ENCODE measurements at places on chromosomes 5 and 9.

DNA sequence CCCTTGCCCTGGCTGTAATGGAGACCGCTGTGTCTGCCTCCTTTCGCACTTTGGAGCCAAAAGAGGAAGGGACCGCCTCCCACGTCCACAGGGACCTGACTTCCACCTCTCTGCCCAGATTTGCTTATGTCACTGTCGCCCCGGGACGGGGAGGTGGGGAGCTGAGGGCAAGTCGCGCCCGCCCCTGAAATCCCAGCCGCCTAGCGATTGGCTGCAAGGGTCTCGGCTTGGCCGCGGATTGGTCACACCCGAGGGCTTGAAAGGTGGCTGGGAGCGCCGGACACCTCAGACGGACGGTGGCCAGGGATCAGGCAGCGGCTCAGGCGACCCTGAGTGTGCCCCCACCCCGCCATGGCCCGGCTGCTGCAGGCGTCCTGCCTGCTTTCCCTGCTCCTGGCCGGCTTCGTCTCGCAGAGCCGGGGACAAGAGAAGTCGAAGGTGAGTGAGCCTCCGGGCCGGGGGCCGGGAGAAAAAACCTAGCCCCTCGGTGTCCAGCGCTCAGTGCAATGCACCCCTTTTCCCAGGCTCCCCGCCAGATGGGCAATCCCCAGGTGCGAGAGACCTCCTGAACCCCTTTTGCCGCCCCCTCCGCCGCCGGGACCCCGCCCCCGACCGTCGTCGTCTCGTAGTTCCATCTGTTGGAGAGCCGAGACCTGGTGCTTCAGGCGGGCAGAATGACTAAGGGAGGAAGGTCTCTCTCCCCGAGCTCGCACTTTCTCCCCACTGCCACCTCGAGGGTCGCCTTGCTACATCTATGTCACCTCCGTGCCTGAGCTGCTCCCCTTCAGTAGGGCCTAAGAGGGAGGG, at the start of gene GPX3:
TSS of gene GPX3 (plus strand) at position 288 of the 807 bp plus-strand sequence. CDS start at position 352, 64 bp downstream.
- DNase-seq = peak; percentile 96

DNA sequence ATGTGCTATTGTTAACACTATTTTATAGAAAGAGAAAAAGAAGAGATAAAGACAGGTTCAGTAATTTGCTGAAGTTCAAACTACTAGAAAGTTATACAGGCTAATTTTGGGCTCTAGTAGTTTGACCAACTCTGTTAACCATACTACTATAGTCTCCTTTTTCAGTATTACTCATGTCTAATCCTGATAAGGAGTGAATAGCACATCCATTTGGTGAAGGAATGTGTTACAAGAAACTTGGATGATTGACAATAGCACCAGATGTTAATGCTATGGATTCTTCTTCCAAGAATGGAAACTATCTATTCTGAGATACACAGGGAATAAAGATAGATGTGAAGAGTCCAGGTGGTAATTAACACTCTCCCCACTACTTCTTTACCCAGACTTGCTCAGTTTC, 677.3 kb downstream of the PRELID2 start:
- no peak for DNase-seq

GRCh38 chr5:134240421-134240962, 14.6 kb upstream of the PPP2CA start:
- no peak for DNase-seq

DNA sequence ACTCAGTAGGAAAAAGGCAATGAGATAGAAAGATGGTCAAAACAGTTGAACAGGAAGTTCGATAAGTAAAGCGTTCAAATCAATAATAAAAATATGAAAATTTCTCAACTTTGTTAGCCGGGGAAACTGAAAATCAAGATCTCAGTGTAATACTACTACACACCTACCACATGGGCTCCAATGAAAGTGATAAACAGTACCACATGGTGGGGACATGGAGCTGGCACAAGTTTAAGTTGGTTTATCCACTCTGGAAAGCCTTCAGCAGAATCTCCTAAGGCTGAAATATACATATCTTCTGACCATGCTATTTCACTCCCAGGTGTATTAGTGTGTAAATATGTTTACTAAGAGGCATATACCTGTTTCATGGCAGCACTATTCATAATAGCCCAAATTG, 126.8 kb downstream of the NXNL2 start:
- no peak for DNase-seq

- DNase-seq = no peak
Measured at GRCh38 chr5:142600092-142600491, 85.8 kb downstream of the FGF1 start.

- DNase-seq = peak; percentile 68
Measured at GRCh38 chr9:94929369-94929756, 202.9 kb downstream of the AOPEP start.

- no peak for DNase-seq
Measured at GRCh38 chr9:116157436-116158138, 4.0 kb downstream of the PAPPA start.

GRCh38 chr5:176780176-176781053, 29.9 kb upstream of the UNC5A start:
- DNase-seq = no peak

GRCh38 chr5:79133121-79133656, 21.6 kb downstream of the BHMT start:
- DNase-seq = no peak

GRCh38 chr5:36442352-36442751, 140.7 kb upstream of the RANBP3L start:
- no peak for DNase-seq

GRCh38 chr9:81369121-81369520, 320.2 kb downstream of the TLE1 start:
- DNase-seq = no peak

DNA sequence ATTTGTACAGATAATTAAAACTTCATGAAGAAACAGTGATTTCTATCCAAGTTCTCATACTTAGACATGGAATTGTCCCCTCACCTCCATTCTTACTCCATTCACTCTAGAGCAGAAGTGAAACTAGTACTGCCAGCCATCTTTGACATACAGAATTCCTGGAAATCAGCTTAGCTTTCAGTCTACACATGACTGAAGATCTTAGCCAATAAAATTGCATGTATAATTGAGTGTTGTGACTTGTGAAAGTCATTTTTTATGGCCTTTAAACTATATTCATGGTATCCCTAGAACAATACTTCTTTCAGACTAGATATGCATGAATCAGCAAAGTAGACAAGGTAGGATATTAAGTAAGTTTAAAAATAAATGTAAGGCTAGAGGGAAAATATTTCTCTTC, 705.2 kb upstream of the ZNF608 start:
- no peak for DNase-seq

DNA sequence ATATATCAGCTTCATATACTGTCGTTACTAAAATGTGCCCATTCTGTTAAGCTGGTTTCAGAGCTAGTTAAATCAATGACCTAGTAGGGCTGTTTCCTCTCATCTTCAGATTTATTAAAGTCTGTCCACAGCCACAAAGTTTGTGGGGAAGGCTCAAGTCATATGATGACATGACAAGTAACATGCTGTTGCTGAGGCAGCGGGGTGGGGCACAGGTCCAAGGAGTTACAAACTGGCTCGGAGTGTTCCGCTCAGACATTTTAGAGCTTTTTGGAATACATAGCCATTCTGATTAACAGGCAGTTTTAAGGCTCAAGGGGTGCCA, 2.7 kb upstream of the ANP32B start:
- DNase-seq = peak; percentile 58

- no peak for DNase-seq
Measured at GRCh38 chr9:134493461-134494272, 147.9 kb upstream of the COL5A1 start.

GRCh38 chr5:10194083-10194482, 55.6 kb downstream of the ATPSCKMT start:
- no peak for DNase-seq

GRCh38 chr9:70811638-70812037, 309.8 kb downstream of the TRPM3 start:
- DNase-seq = no peak

DNA sequence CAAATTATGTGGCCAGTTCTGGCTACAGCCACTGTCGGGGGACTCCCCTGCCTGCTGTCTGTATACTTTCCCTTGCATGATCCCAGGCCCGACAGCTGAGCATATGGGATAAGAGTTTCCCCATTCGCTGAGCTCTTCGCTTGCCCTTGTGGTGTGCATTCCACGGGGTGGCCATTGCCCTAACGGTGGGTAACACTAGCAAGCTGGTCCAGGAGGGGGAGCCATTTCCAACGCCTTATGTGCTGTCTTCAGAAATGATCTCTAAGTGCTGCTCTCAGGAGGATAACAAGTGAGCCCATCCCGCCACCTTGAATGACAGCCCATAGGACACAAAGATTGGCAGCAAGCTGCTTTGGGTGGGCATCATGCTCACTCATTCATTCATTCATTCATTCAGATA, 190.9 kb downstream of the FSTL4 start:
- no peak for DNase-seq

DNA sequence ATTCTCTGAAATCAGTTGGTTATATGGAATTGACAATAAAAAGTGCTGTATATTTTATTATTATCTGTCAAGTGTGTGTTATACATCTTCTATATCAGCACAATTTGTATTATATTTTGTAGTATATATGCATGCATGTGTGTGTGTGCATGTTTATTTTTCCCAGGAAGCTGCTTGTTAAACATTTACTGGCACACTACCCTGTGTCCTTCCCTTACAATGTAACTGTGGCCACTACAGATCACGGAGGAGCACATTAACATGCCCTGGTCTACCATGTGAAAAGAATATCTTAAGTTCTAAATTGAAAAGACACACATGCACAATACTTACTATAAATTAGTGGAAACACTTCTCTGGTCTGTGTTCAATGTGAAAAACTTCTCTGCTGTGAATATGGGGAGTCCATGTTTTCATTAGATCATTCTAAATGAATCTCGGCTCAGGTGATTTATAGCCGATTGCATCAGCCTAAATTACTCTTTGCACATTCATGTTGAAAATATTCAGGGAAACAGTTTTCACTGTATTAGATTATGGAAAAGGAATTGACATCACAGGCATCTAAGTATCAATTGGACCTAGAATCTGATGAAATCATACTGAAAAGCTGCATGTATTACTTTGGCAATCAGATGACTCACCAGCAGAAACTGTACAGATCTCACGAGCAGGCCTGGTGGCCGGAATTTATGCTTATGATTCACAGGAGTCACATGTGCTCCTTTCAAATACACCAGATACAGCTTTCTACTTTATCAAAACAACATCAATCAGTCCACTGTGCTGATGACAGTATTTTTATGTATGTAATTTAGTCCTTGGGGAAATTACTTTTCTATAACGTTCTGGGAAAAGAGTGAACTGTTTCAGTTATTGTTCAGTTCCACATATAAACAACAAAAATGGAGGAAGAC, 39.4 kb downstream of the LURAP1L start:
- no peak for DNase-seq

DNA sequence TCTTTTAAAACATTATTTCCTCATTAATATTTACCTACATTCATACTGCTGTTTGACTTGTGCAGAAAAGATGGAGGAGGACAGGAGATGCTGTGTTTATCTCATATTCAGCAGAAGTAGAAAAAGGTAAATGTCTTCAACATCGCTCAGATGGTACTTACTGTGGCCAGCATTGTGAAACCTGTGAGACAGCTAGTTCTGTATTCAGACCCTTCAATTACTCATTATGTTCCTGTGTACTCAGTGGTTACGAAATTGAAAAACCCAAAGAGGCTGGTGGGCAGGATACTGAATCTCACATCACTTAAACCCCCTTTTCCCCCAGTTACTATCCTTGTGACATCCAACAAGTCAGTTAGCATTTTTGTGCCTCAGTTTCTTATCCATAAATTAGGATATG, 216.0 kb downstream of the KDM4C start:
- no peak for DNase-seq

DNA sequence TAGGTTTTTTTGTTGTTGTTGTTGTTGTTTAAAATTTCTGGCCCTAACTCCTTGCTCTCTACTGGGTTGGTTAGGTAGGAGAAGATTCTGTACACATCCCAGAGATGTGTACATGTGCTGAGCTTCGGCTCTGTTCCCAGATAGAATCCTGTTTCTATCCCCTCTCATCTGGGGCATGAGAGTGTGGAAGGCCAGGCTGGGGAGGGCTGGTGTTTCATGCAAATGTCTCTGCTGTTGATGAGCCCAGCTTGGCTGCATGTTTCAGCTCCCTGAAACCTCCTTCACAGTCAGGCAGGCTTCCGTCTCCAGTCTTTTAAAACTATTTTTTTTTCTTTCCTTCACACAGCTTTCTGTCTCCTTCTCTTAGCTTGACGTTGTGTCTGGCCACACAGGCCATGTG, 526.9 kb upstream of the KLF4 start:
- DNase-seq = no peak

GRCh38 chr5:43623048-43623680, 20.2 kb downstream of the NNT start:
- no peak for DNase-seq

DNA sequence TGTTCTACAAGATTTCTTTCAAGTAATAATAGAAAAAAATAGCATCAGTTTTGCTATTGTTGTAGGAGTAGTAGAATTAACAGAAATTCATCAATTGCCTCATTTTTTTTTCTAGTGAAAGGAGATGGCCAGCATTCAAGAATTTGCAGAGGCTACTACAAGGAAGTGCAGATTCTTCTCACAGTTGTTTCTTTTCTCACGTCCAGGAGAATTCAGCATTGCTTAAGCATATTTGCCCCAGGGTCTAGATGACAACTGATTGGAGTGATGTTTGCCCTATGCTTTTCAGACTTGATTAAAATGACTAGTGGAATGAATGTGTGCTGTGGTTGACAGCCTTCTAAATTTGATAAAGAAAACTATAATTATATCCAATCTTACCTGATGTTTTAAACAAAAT, 46.6 kb upstream of the SLC12A2 start:
- DNase-seq = no peak

DNA sequence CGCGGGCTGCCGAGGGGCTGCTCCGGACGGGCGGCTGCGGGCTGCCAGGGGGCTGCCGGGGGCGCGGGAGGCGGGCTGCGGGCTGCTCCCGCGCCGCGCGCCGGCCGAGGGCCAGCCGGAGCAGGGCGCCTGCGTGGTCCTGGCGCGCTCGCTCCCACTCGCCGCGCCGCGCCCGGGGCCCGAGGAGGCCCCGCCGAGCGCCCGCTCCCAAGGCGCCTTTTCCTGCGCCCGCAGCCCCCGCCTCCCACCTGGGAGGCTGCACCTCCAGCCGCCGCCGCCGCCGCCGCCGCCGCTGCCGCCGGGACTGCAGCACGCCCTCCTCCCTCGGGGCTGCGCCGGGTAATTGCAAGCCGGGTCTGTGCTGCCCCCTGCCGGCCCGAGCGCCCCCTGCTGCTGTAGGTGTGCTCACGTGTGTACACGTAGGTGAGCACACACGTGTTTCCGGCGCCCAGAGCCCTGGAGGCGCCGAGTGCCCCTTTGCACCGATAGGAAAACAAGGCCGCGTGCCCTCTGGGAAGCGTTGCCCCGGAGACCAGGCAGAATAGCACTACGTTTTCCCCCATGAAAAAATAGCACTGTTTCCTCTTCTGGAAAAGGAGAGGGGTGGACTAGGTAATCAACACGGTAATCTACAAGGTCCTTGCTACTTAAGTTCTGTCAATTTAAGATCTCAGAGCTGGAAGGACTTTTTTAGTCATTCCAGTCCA, at the start of gene EPB41L4B:
TSS of gene EPB41L4B (minus strand) at position 318 of the 707 bp plus-strand sequence. CDS start 613 bp downstream, outside the sequence.
- peak; percentile 84 for DNase-seq
